ENCODE measurements at places on chromosomes 7 and 10.

- no peak for DNase-seq
Observed at GRCh38 chr7:2379161-2379560, 24.2 kb upstream of the CHST12 start.

DNA sequence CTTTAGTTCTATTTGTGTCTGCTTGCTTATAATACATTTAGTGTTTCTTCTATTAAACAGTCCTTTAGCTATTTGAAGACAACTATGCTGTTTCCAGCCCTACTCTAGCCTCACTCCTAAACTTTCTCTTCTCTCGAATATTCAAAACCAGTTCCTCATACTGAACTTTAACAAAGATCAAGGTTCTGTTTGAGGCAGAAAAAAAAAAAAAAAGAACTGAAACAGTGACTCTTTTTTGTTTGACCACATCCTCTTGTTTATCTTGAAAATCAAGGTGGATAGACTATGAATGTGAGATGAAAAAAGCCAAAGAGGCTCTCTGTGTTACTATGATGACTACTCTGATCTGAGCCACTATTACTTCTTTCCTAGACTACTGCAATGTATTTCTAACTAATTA lies 154.3 kb downstream of the ZNF365 start:
- no peak for DNase-seq

DNA sequence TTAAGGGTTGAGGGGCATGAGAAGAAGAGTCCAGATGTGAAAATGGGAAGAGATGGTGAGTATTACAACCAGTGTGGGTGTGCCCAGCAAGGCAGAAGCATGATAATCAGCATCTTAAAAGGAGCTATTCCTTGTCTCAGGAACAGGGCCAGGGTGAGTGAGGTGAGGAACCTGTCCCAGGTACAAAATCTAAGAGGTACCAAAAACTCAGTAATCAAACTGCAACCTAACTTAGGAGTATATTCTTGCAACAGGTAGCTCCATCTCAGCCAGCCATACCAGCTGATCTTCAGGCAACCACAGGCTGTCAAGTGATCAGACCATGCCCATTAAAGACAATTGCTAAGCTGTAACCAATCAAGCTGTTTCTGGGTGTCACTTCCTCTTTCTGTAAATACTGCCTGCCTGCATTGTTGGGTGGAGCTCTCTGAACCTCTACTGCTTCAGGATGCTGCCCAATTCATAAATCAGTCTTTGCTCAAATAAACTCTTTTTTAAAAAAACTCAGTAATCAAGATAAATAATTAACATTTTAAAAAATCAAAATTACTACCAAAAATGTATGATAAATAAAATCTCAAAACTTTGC lies 7.4 kb downstream of the KEL start:
- DNase-seq, result no peak

DNA sequence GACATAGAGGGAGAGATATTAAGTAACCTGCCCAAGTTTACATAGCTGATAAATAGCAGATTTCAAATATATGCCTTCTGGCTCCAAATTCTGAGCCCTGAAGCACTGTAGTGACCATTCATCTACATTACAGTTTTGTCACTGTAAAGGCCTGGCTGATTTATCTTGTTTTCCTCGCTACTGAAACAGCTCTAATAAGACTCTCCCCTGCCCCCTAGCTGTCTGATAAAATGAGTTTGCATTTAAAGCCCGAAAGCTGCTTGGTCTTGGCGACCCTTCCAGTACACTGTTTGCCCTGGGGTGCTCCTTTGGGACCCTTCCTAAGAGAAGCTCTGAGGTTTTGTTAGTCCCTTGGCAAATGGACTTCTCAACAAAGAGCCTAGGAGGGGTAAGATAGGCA lies 59.7 kb upstream of the RAB11FIP2 start:
- DNase-seq, result peak; percentile 23

- no peak for DNase-seq
Observed at GRCh38 chr7:40646717-40647116, 511.9 kb downstream of the SUGCT start.

DNA sequence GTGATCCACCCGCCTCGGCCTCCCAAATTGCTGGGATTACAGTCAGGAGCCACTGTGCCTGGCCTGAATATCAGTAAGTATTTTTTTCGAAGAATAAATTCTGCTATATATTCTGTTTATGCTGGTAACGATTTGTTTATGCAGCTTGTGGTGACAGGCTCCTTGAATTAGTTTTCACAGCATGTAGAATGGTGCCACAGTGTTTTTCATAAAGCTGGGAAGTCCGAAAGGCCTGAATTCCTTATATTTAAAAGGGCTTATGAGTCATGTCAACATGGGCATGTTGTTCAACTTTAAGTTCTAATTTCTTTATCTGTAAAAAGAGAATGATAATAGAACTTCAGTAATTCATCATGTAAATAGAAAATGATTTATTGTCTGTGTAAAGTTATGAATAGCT lies 42.2 kb upstream of the WASL start:
- no peak for DNase-seq

GRCh38 chr7:40739257-40739656 lies 604.5 kb downstream of the SUGCT start:
- no peak for DNase-seq

- DNase-seq, result peak; percentile 80
Observed at GRCh38 chr10:98404571-98405359, 10.2 kb downstream of the PYROXD2 start.

- DNase-seq, result no peak
Observed at GRCh38 chr7:32887395-32887794, 4.2 kb downstream of the KBTBD2 start.

GRCh38 chr7:70383066-70383782 lies 748.7 kb upstream of the GALNT17 start:
- DNase-seq, result no peak

- DNase-seq, result no peak
Observed at GRCh38 chr7:45244981-45245380, 87.4 kb downstream of the RAMP3 start.

- peak; percentile 67 for DNase-seq
Observed at GRCh38 chr7:44617225-44617890, 10.9 kb downstream of the OGDH start.

DNA sequence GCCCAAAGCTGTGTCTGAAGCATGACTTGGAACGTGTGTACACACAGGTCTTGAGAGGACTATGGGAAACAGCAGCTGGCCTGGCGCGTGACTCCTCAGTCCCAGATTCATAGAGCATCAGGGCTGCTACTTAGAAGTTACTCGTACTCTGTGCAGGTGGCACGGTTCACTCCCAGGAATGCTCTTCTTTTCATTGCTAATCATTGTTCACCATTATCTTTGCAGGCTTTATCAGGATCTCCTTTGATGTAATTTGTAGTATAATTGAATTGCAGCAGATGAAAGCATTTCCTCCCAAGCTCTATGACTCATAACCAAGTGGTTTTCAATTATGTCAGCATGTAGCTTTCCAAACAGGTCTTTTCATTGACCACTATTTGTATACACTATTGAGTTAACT lies 938.9 kb downstream of the NRG3 start:
- DNase-seq, result peak; percentile 13

- DNase-seq, result peak; percentile 56
Observed at GRCh38 chr7:37247861-37248260, 200.8 kb downstream of the ELMO1 start.

GRCh38 chr10:57654856-57655255 lies 612.8 kb downstream of the IPMK start:
- no peak for DNase-seq

DNA sequence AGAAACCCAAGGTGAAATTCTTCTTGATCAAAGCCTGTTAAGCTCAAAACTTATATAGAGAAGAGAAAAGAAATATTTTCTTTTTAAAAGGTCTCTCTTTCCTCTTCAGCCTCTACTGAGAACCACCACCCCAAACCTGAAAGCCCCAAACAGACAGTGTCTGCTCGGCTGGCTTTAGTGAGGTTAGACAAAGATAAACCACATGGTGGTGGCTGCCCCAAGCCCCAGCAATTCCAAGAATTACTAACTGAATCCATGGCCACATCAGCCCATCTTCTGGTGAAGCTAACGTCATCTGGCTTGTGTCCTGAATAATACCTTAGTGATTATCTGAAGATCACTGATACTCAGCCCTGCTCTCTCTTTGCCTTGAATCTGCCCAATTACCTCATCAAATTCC lies 275.0 kb downstream of the ELMO1 start:
- no peak for DNase-seq

DNA sequence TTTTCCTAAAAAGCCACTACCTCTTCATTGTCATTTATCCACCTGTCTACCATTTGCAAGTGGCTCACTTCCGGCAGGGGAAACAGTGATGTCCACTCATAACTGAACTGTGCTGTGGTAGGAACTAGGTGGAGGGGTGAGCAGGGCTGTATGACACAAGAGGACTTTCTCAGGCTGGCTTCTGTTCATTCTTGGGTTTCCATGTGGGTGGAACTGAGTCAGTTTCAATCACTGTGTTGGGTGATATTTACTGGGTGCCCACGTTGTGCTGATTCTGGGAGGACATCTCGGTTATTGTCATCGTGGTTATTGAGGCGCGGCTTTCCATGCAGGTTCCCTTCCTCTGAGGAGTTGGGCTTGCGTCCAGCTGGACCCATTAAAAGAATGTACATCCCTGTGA lies 38.8 kb downstream of the RAMP3 start:
- DNase-seq, result no peak

GRCh38 chr10:121735263-121735662 lies 137.0 kb upstream of the FGFR2 start:
- DNase-seq, result no peak

DNA sequence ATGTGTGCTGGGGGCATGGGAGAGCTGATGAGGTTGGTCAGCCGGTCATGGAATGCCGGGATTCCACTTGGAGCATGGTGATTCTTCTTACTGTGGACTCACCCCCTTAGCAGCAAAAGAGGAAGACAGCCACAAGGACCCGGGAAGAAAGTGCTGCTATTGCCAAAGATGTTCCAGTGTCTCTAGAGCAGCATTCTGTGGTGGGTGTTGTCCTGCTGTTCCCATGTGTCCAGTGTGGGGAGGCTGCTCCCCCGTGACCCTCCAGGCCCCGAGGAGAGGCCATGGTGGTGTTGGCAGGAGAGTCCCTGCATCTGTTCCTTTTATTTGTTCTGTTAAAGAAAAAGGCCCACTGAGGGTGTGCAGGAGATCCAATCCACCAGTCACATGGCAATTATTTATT lies 499.4 kb downstream of the RPS24 start:
- DNase-seq, result no peak

DNA sequence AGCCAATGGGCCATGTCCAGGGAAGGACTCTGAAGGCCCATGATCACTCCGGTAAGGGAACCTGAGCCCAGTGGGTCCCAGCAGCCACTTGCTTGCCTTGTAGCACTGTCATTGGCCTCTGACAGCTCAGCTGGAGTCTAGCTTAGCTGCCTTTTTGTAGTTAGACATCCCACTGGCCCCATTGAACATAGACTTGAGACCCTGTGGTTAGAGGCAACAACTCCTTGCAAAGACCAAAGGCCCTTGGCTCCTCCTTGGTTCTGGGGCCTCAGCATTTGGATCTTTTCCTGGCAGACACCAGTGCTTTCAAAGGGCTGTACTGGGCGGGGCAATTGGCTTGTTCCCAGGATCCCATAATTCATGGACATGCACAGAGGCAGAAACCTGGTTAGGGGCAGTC lies 321.2 kb downstream of the CXCL12 start:
- no peak for DNase-seq

- no peak for DNase-seq
Observed at GRCh38 chr7:103541026-103541425, 95.0 kb upstream of the SLC26A5 start.

- no peak for DNase-seq
Observed at GRCh38 chr10:123323884-123324283, 169.7 kb downstream of the BUB3 start.

DNA sequence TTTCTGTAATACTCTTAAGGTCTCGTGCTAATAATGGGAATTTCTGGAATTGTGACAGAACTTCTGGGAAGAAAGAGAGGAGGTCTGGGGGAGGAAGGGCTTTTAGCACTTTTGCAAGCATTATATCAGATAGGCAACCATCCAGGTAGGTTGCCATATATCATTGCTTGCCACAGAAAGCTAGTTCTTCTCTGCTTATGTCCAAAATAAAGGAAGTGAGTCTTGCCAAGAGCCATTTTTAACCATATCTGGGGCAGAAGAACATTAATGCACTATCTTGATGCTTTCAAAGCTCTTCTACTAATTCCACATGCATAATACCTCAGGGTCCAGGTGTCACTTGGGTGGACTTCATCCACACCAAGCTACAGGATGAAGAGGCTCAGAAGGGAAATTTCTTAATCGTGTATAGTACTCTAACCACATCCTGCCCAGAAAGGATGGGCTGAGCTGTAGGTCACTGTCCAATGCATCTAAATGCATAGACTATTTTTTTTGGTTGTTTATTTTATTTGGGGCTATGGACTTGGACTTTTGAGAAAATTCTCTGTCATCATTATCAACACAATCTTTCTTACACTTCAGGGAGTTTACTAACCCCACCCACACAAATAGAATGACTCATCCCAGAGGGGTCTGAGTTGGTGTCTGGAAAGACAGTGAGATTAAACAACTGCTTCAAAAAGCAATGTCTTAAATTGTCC lies 68.9 kb upstream of the ADO start:
- DNase-seq, result peak; percentile 50

DNA sequence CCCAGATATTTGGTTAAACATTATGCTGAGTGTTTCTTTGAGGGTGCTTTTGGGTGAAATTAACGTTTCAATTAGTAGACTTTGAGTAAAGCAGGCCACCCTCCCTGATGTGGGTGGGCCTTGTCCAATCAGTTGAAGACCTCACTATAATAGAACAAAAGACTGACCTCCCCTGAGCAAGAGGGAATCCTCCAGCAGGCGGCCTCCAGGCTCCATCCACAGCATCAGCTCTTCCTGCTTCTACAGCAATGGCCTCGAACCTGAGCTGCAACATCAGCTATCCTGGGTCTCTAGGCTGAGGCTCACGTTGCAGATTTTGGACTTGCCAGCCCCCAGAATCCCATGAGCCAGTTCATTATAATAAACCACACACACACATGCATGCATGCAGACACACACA lies 104.2 kb downstream of the PFKFB3 start:
- no peak for DNase-seq

- DNase-seq, result no peak
Observed at GRCh38 chr7:117781707-117782106, 91.5 kb downstream of the CTTNBP2 start.

- DNase-seq, result no peak
Observed at GRCh38 chr7:159086301-159086925, 58.3 kb downstream of the VIPR2 start.

GRCh38 chr7:119943942-119944600 lies 328.9 kb upstream of the KCND2 start:
- DNase-seq, result no peak

DNA sequence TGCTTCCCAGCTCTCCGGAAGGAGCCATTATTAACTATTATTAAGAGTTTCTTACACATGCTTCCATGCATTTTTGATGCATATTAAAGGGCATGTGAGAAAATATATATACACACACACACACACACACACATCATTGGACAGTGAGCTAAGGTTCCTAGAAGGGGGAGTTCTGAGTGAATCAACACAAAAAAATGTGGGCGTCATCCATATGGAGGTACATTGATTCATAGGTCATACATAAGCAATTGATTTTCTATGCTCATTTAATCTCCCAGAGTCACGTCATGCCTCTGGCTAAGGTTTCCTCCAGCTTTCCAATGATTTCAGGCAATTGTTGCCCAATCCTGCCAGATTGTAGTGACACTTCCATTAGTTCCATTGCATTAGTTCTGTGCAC lies 269.4 kb downstream of the DNAJB9 start:
- DNase-seq, result peak; percentile 72

GRCh38 chr7:37225285-37225969 lies 223.2 kb downstream of the ELMO1 start:
- DNase-seq, result no peak

Measured in fibroblast of skin of right quadriceps (primary cell).